Esophagus squamous epithelium (tissue), 5 donors: ENCODE measurements at places on chromosomes 13 and 19.

DNA sequence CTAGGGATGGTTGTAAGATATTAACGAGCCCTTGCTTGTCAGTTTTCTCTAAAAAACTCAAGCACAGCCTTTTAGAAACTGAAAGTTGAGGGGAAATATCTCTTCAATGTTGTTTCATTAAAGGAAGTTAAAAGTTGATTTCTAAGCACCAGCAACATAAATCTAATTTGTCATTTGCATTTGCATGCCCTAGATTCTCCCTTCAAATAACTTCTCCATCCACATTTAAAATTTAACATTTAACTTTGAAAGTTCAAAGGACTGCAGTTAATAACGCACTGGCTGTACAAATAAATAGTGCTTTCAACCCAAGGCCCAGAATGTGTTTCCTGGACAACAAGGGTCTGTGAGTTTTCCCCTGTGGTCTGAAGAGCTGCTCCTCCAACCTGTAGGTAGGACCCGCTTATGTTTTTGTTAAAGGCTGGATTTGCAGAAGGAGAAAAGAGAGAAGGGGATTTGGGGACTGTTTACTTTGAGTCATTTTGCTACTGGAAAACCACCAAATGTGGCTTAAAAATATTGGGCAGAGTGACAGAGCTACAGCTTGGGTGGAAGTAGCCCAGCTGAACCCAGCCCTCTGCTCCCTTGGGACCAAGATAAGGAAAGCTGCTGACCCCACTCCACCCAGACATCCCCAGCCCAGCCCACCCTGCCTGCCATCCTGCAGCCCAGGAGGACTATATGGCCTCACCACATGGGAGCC, 39.8 kb downstream of the TNFRSF19 start:
- no peak for DNase-seq

GRCh38 chr19:52666506-52666905, 28.4 kb upstream of the ZNF83 start:
- no peak for DNase-seq

DNA sequence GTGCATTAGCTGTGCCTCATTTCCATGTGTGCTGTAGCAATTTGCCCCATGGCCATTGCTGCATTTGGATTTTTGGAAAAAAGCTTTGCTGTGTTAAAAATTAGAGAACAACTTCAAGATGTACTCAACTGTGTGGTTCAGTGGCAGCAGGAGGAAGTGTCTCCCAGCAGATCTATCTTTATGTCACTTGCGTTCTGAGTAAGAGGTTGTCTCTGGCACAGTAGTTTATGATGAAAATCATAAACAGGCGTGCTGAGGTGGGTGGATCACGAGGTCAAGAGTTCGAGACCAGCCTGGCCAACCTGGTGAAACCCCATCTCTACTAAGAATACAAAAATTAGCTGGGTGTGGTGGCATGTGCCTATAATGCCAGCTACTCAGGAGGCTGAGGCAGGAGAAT, 29.0 kb upstream of the RNF17 start:
- DNase-seq = no peak

DNA sequence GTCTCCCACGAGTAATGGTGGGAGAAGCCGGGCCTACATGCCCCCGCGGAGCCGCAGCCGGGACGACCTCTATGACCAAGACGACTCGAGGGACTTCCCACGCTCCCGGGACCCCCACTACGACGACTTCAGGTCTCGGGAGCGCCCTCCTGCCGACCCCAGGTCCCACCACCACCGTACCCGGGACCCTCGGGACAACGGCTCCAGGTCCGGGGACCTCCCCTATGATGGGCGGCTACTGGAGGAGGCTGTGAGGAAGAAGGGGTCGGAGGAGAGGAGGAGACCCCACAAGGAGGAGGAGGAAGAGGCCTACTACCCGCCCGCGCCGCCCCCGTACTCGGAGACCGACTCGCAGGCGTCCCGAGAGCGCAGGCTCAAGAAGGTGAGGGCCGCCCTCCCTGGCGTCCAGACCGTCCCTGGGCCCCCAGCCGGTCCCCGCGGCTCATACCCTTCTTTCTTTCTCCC, 1.4 kb upstream of the USF2 start:
- no peak for DNase-seq

DNA sequence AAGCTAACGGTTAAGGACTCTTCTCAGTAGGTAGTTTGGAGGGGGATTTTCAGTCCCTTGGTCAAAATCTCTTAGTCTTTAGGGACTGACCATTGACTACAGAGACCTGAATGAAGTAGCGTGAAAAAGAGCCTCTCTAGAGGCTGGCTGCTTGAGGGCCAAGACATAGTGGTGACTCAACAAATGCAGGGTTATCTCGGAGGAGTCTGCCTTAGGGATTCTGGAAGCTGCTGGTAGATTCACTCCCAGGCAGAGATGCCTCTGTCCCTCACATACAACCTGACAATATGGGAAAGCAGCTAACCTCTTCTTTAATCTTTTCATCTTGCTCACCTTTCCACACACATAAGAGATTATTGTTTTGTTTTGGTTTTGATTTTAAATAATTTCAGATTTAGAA, 5.1 kb downstream of the ZNF793 start:
- no peak for DNase-seq

DNA sequence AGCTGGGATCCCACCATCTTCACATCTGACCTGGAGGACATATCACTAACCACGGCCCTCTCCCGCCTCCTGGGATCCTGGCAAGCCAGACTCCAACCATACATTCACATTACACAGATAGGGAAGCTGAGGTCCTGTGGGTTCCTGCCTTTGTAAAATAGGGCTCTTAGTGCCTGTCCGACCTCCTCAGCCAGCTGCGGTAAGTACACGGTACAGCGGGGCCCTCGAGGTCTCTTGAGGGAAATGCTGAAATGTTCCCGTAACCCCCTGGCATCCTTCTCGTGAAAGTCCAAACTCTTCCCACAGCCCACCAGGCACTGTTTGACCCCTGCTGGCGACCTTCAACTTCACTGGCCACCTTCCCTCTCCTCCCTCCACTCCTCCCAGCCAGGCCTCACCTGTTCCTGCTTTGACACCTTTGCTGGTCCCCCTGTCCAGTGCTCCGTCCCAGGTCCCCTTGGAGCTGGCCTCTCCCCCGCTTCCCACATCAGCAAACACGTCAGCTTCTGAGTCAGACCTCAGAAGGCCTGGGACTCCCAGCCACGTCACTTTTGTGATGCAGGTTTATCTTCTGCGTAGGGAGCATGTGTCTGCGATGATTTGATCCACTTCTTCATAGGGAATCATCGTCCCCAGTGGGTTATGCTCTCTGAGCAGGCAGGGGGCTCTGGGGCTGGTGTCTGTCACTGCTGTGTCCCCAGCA, 8.8 kb upstream of the GNG7 start:
- no peak for DNase-seq

GRCh38 chr19:4669723-4670480, at the start of gene MYDGF:
Gene MYDGF (minus strand): TSS chr19:4670342. CDS start chr19:4670334, 8 bp downstream.
- DNase-seq = peak; percentile 48

GRCh38 chr13:41232578-41233480, 30.5 kb downstream of the MTRF1 start:
- no peak for DNase-seq

DNA sequence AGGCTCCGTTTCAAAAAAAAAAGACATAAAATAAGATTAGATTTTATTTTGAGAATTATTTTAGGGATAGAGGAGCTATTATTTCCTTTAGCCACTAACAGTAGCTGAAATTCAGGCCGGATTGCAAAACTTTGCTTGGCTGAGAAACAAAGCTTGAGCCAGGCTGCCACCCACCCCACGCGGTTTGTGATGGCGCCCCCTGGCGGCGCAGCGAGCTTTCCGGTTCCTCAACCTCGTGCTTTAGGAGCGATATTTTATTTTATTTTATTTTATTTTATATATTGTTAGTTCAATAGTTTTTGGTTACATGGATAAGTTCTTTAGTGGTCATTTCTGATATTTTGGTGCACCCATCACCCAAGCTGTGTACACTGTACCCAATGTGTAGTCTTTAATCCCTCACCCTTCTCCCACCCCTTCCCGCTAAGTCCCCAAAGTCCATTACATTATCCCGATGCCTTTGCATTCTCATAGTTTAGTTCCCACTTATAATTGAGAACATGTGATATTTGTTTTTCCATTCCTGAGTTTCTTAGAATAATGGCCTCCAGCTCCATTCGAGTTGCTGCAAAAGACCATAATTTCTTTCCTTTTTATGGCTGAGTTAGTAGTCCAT, 19.8 kb upstream of the CEACAM4 start:
- no peak for DNase-seq

DNA sequence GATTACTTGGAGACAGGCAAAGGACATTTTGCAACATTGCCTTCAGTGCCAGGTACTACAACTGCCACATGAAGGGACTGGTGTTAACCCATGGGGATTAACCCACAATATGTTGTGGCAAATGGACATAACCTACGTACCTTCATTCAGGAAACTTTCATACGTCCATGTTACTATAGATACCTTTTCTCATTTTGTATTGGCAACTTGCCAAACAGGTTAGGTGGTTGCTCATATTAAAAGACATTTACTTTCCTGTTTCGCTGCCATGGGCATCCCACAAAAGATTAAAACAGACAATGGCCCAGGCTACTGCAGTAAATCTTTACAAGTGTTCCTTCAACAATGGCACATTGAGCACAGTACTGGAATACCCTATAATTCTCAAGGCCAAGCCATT, 925.3 kb downstream of the SLITRK6 start:
- no peak for DNase-seq

DNA sequence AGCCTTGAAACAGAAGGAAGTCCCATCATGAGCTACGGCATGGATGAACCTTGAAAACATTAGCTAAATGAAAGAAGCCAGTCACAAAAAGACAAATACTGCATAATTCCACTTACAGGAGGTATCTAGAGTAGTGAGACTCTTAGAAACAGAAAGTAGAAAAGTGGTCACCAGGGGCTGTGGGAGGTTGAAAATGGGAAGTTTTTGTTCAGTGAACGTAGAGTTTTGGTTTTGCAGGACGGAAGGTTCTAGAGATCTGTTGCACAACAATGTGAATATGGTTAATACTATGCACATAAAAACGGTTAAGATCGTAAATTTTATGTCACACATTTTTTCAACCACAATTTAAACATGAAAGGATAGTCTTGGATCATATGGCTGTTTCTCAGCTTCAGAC, 11.9 kb upstream of the SLC10A2 start:
- DNase-seq = no peak

DNA sequence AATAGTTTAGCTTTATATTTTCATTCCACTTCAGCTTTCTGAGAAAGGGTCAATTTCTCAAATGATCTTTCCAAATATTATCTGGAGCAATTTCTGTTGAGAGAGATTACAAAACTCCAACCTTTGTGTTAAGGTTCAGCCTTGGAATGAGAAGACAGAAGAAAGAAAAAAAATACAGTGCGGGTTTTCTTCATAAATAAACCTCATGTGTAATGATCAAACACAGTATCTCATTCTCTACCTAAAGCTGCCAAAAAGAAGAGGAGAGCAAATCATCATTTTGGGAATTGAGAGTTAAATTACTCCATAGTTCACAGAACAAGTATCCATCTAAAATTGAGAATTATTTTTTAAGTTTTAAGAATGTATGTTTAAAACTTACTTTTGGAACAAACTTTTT, 420.5 kb downstream of the KLF5 start:
- DNase-seq = no peak

DNA sequence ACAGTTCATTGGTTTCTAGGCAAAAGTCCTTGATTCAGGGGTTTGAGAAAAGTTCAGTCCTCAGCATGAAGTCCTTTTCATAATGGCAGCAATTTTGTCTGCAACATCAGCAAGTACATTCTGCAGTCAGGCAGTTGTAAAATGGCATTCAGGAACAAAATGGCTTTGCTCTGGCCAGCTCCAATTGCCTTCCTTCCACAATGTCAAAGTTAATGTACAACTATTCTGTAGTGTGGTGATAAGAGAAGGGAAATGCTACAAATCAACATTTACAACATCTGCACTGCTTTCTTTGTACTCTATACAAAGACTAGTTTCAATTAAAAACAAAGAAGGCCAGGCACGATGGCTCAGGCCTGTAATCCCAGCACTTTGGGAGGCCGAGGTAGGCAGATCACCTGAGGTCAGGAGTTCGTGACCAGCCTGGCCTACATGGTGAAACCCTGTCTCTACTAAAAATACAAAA, 1.8 kb upstream of the NEK3 start:
- DNase-seq = no peak

DNA sequence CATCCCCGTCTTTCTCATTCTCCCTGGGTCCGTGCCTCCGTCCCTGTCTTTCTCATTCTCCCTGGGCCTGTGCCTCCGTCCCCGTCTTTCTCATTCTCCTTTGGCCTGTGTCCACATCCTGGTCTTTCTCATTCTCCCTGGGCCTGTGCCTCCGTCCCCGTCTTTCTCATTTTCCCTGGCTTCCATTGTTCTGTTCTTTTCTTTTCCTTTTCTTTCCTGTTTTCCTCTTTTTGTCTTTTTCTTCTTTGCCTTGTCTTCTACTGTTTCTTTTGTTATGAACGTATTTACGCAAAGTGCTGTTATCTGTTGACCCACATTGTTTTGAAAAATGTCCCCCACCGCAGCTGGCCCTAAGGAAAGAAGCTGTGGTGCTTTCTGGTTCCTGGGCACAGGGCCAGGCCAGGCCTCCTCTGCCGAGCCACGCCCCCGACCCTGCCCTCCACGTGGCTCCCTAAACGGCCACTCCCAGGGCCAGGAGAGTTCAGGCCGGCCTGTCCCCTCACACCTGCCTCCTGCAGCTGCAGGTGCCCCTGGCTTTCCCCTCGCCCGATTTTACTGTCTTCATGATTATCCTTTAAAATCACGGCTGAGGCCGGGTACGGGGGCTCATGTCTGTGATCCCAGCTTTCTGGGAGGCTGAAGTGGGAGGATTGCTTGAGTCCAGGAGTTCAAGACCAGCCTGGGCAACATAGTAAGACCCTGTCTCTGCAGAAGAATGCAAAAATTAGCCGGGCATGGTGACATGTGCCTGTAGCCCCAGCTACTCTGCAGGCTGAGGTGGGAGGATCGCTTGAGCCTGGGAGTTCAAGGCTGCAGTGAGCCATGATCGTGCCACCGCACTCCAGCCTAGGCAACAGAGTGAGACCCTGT, 14.0 kb upstream of the TMPRSS9 start:
- DNase-seq = no peak

- DNase-seq = no peak
Measured at GRCh38 chr13:113183450-113184129, 24.9 kb downstream of the PCID2 start.

GRCh38 chr13:111862836-111863815, 203.8 kb upstream of the SOX1 start:
- DNase-seq = no peak

GRCh38 chr13:21777166-21777565, 106.3 kb downstream of the FGF9 start:
- no peak for DNase-seq

- no peak for DNase-seq
Measured at GRCh38 chr13:43551897-43552456, 234.8 kb downstream of the ENOX1 start.

- no peak for DNase-seq
Measured at GRCh38 chr13:40087091-40088002, 431.9 kb downstream of the COG6 start.

DNA sequence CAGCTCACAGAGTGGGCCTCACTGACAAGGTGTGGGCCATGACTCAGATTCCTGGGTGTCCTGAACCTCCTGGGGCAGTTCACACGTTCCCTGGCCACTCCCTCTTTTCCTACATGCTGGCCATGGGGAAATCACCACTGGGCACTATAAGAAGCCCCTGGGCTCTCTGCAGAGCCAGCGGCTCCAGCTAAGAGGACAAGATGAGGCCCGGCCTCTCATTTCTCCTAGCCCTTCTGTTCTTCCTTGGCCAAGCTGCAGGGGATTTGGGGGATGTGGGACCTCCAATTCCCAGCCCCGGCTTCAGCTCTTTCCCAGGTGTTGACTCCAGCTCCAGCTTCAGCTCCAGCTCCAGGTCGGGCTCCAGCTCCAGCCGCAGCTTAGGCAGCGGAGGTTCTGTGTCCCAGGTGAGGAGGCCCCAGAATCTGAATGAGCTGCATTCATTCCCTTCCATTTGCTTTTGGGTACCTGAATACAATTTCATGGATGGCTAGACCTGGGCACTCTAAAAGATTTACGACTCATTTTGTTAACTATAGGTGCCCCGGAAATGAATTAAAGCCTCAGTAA, at the start of gene OLFM4:
Gene OLFM4 (plus strand): TSS at position 177 of the 567 bp plus-strand sequence. CDS start 24 bp downstream, at position 201.
- DNase-seq = no peak
